ENCODE measurements at places on chromosomes 12 and 14.
A peak's percentile ranks its signal among the peaks of the same experiment; 100 is the strongest.

DNA sequence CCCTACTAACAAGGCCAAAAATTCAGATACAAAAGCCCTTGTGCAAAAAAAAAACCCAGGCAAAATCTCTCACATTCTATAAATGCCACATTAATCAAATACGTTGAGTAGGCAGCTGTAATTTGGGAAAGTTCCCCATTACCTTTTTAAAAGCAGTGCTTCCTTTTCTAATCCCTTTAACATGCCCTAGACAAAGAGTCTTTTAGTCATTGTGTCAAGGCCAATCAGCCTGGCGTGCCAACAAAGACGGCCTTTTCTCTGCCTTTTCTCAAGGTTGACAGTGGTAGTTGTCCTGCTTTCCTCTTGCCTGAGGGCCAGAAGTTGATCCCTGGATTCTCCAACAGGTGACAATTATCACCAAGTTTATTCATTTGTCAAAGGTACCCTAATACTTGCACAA lies 62.5 kb upstream of the METAP2 start:
- no peak for DNase-seq

DNA sequence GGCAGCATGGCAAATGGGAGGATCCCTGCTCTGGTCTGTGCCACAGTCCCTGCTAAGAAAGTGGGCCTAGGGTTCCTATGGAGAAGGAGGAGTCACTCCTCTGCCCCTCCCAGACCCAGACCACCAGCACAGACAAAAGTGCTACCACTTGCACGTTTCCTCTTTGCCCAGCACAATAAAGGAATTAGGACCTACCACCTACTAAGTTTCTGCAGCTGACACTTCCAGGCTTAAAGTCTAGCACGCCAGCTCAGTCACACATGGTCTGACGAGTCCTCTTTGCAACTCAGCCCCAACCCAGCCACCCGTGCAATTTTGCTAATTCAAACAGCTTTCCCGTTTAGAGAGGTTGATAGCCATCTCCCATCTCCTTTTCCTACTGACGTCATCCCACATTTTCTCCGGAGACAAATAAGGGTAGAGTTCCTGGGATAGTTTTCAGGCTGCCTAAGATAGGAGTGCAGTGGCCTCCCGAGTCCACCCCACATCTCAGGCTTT lies 66.2 kb upstream of the PTGR2 start:
- no peak for DNase-seq

DNA sequence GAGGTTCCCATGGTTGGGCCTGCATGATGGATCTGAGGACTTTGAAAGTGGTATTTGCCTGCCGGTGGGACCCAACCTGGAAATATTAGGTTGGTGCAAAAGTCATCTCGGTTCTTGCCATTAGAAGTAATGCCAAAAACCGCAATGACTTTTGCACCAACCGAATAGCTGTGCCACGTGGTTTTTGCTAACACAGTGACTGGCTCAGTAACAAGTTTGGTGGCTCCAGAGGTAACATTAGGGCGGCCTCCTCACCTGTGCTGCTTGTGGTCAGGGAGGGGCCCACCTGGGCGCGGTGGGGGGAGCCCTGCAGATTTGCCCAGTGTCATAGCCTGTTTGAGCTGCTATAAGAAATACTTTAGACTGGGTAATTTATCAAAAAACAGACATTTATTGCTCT lies 1.8 kb downstream of the BDKRB2 start:
- DNase-seq, result no peak

- DNase-seq, result no peak
These were observed 108.9 kb downstream of the SLC6A15 start for GRCh38 chr12:84803661-84804060.

DNA sequence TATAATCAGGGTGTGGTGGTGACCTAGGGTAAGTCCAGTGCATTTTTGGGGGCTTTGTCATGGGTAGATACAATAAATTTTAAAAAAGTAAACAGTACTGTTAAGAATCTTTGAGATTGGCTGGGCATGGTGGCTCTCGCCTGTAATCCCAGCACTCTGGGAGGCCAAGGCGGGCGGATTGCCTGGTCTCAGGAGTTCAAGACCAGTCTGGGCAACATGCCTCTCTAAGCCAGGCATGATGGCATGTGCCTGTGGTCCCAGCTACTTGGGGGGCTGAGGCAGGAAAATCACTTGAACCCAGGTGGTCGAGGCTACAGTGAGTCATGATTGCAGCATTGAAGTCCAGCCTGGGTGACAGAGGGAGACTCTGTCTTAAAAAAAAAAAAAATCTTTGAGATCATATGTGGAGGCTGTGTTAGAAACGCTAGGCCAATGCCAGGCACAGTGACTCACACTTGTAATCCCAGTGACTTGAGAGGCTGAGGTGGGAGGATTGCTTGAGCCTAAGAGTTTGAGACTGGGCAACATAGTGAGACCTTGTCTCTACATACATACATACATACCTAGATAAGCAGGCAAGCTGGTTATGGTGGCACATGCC lies 67.7 kb downstream of the PRKCH start:
- DNase-seq, result no peak

GRCh38 chr12:30795410-30796312 lies 40.9 kb upstream of the CAPRIN2 start:
- peak; percentile 2 for DNase-seq

- DNase-seq, result no peak
These were observed 370.3 kb downstream of the SLC6A15 start for GRCh38 chr12:84542289-84542688.

- no peak for DNase-seq
These were observed 664.7 kb downstream of the SLC6A15 start for GRCh38 chr12:84247931-84248330.

DNA sequence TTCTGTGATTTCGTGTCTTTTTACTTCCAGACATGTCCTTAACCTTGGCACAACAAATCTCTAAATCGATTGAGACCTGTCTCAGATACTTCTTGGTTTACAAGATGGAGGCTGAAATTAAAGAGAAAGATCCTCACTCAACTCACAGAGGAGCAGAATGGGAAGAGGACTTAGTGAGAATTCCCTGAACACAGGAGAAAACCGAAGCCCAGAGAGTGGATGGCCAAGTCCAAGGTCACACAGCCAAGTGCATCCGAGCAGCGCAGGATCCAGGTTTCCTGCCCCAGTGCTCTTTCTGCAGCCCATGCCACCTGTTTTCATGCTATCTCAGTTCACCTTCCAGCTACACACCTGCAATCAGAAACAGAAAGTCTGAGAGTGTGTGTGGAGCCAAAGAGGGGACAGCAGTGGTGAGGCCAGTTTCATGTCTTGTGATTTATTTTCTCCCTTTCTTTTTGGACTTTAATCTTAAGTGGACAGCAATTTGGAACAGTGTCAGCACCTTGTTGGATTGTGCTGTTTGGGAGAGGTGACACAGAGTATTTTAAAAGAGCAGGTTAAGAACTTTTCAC lies 22.9 kb upstream of the TCL1B start:
- DNase-seq, result no peak

DNA sequence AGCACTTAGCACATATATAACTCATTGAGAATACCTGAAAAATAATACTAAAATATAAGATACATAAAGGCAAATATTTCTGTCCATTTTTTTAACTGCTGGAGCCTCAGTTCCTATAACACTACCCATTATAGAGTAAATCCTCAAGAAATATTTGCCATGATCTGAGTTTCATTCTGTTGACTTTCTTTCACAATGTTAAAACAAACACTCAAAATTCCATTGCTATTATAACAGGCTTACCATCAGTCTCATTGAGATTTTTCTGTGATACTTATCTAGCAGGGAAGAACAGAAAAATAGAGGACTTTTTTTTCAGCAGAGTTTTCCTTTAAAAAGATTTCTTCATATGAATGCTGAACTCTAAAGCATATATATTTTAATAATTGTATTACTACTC lies 24.5 kb downstream of the LMO3 start:
- DNase-seq, result no peak

DNA sequence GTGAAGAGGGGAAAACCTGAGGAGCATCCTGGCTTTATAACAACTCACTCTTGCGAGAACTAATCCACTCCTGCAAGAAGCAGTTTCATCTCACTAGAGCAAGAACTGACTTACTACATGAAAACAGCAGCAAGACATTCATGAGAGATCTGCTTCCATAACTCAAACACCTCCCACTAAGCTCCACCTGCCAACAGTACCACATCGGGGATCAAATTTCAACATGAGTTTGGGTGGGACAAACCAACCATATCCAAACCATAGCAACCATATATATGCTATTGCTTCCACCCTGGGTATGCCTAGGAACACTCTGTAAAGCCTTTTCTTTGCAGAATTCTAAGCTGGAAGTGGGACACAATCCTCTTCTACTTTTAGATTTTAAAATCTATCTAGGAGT lies 13.9 kb upstream of the AVPR1A start:
- no peak for DNase-seq

- no peak for DNase-seq
These were observed 99.8 kb upstream of the PMCH start for GRCh38 chr12:102297412-102297811.

DNA sequence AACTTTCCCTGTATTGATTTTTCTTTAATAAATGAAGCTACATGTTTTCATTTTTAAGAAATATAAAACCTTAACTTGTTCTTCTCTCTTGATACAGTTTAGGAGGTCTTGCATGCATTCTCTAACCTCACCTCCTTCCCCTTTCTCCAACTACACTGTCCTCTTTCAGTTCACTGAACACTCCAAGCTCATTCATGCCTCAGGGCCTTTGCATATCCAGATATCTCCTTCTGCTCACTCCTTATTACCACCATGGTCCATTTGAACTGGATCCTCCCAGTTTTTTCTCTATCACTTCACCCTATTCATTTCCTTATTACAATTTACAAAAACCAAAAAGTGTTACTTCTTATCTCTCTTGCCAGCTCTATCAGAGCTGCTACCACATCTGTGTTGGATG lies 242.9 kb upstream of the PLEKHG7 start:
- DNase-seq, result no peak

DNA sequence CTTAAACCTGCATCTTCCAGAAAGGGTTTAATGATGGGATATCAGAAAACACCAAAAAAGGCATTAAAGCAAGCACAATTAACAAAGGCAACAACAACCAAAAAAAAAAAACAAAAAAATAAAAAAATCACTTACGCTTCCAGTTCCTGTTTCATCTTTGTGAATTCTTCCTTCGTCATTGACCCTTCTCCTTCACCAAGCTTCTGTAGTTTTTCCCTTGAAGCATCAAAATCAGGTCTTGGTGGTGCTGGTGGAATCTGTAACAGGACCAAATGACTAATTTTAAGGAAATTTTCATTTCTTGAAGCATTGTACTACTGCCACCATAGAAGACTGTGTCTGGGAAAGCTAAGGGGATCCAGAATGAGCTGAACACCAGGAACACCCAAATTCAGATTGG lies 24.5 kb downstream of the SNX6 start:
- no peak for DNase-seq

DNA sequence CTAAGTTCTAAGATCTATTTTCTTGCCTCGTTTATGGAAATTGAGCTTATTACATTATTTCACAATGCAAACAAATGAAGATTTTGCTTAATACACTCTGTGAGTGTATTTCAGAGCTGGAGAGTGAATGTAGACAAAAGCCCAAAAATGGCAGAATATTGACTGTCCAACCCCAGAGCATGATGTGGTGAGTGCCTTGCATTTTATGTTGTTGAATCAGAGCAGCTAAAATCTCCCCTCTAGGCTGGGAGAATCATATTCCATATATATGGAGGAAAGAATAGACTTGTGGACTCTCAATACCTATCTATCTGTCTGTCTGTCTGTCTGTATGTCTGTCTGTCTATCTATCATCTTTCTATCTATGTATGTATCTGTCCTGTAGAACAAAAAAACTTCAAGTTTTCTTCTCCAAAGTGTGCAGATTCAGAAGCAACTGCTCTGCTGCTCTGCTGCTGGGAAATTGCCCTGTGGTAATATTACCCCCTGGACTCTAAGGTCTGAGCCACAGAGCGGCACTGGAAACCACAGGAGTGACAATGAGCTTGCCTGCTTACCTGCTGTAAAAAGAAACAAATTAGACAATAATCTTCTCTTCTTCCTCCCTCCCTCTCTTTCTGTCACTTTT lies 209.4 kb upstream of the PRICKLE1 start:
- no peak for DNase-seq

DNA sequence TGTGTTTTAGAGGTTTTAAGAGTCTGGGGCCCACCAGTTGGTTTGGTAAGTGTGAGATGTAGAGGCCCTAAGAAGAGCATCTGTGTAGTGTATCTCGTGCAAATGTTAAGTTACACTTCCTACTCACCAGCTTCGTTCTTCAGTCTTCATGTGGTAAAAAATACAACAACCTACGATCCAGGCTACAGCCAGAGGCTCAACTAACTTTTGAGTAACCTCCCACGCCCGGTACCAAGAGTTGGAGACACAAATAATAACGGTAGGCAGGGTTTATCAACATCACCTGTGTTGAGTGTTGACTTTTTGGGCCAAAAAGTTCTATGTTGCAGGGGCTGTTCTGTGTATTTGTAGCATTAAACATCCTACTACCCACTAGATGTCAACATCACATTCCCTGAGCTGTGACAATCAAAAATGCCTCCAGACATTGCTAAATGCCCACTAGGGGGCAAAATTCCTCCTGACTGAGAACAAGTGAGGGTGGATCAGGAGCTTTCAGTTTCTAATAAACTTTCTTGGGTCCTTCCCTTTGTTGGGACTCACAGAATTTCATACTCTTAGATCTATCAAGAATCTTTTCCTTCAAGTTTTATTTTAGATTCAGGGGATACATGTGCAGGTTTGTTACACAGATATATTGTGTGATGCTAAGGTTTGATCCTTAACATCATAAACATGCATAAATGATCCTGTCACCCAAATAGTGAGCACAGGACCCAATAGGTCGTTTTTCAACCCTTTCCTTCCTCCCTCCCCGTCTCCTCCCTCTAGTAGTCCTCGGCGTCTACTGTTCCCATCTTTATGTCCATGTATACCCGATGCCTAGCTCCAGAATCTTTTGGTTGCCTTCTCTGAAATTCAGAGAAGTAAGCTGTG lies 94.7 kb downstream of the SLC2A13 start:
- DNase-seq, result no peak

- no peak for DNase-seq
These were observed 16.0 kb downstream of the AMDHD1 start for GRCh38 chr12:95959107-95959506.

DNA sequence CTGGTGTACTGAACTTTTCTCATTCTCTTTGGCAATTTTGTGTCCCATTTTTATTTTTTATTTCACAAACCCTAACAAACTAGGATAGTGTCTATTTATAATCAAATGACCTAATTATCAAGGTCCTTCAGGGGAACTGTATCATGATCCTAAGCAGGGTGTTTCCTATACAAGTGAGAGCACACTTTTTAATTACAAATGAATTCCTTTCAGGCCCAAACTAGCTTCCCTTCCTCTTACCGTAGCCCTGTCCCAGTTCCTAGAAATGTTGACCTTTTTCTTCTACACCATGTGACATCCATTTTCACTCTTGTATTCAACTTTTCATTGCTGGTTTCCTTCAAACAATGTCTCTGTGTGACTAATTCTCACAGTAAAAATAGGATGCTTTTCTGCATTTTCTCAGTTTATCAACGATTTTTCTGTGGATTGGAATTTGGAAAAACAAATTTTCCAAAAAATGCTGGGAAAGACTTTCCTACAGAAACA lies 411.4 kb downstream of the CCDC91 start:
- no peak for DNase-seq

All from NCI-H2029 treated with DMSO at 0.1 percent for 48 hours (cell line).